ENCODE measurements at places on chromosomes 12 and 14.
A peak's percentile ranks its signal among the peaks of the same experiment; 100 is the strongest.

GRCh38 chr14:36442824-36443241 lies 77.2 kb downstream of the NKX2-1 start:
- no peak for DNase-seq

DNA sequence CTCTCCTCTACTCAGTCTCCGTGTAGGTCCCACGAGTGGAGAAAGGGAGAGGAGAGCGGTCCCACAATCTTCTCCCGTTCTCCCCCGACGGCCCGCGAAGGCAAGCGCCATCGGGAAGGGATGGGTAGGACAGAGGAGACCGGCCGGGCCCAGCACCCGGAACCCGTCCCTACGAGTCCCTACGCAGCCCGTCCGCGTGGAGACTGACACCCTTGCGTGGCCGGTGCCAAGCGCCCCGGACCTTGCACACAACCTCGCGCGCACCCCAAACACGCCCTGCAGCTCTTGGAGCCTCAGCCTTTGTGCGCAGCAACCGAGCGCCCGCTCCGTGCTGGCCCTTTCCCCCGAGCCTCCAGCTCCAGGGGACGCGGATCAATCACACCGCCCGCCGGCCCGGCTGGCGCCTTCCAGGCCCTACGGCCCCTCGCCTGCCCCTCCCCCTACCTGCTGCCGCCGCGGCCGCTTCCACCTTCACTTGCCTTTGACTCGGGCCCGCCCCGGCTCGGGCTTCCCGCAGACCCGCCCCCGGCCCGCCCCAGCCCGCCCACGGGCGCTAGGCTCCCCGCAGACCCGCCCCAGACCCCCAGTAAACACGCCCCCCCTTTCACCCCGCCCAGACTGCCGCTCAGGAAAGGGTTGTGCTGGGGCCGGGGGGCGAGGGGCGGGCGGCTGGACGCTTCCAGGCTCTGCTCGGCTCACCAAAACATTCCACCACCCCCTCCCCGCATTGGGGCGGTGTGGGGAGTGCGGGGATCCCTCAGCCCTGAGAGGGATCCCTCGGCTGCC lies at the start of gene NDRG2:
TSS of gene NDRG2 (minus strand) at position 477 of the 786 bp plus-strand sequence. CDS start 1,746 bp downstream, outside the sequence.
- peak; percentile 14 for DNase-seq

DNA sequence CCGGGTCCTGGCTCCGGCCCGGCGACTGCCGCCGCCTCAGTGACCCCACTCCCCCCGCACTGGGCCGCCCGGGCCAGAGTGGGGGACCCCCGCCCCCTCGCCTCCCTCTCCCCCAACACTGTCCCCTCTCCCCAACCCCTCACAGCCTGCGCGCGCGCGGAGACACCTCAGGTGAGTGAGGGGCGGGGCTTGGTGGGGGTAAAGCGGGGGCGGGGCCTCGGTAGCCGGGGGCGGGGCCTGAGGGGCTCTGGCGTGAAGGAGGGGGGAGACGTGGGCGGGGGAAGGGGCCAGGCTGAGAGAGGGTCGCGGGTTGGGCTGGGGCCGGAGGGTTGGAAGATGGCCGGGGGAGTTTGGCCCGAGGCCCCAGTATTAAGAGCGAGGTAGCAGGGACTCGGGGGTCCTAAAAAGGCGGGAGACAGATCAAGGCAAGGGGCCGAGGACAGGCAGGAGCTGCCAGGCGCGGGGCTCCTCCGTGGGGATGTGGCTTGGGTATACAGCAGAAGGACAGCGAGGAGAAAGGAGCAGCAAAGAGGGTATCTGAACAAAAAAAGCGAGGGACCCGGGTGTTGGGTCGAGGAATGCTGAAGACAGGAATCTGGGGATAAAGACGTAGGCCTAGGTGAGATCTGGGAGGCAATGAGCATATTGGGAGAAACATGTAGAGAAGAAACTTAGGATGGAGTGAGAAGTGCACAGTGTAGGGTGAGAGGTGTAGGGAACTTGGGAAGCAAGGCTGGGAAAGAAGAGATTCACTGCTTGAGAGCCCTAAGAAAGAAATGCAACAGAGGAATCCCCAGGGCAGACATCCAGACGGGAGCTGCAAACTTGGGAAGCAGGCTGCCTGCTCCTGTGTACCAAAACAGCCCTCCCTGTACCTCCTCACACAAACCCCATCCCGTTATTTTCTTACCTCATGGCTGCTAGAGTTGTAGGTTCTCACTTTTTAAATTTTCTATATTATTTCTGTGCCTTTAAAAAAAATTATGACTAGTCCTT lies 10.8 kb downstream of the SUOX start:
- peak; percentile 61 for DNase-seq

- no peak for DNase-seq
These were observed 20.9 kb downstream of the ISCA2 start for GRCh38 chr14:74514471-74514941.

GRCh38 chr14:42965512-42965911 lies 1358.8 kb downstream of the LRFN5 start:
- DNase-seq, result no peak

GRCh38 chr12:43098766-43099550 lies 453.0 kb downstream of the ADAMTS20 start:
- no peak for DNase-seq

GRCh38 chr14:70879448-70879847 lies 27.8 kb upstream of the PCNX1 start:
- DNase-seq, result no peak

DNA sequence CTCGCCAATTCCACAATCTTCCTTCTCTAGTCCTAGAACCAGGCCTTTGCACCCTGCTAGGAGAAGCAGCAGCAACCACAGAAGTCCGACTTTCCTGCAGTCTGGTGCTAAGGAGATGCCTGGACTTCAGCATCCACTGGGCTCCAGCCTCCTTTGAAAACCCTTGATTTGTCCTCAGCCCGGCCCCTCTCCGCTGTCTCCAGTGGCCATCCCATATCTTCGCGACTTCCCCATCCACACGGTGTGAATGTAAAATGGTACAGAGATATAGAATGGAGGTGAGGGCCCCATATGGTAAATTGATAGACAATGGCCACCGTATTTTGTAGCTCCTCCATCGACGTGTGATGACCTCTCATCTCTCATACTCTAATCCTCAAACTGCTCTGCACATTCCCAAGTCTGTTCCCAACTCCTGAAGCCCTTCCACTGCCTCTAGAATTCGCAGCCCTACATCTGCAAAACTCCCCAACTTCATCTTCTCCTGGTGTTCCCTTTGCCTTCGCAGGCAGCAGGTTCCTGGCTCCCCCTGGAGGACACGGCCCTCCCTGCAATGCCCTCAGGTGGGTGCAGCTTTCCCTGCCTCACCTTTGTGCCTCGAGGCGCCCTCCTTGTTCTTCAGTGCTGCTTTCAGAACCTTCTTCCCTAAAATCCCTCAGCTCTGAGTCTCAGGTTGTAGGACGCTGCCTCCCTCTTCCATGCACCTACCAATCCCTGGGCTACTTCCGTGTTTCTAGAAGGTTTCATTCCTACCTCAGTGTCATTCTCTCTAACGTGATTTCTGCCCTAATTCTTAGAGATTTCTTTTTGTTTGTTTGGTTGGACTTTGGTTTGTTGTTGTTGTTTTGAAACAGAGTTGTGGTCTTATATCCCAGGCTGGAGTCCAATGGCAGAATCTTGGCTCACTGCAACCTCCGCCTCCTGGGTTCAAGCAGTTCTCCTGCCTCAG lies 36.7 kb downstream of the TMBIM6 start:
- peak; percentile 85 for DNase-seq

- DNase-seq, result peak; percentile 92
These were observed at the start of gene SLC48A1 for GRCh38 chr12:47773062-47773857. Gene SLC48A1 (plus strand): TSS chr12:47773238. CDS start chr12:47773305, 67 bp downstream.

DNA sequence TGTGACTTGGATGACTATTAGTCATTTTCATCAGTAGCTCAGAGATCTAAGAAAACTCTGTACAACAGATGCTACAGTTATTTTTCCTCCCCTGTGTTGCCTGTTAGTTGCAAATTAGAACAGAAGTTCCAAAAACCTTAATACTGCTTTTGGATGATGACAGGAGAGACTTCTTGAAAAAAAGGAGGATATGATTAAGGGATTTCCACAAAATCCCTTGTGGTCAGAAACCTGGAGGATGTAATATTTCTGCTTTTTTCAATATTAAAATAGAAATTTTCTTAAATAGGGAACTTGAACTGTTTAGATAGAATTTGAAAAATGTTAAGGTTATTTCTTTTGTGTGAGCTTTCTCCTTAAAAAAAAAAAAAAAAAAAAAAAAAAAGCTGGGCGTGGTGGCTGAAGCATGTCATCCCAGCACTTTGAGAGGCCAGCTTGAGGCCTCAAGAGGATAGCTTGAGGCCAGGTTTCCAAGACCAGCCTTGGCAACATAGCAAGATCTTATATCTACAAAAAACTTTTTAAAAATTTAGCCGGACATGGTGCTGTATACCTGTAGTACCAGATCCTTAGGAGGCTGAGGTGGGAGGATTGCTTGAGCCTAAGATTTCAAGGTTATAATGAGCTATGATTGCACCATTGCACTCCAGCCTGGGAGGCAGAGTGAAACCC lies 14.1 kb downstream of the CMAS start:
- DNase-seq, result no peak

- no peak for DNase-seq
These were observed 372.1 kb downstream of the ALG10 start for GRCh38 chr12:34394211-34395055.

- DNase-seq, result no peak
These were observed 96.4 kb downstream of the EFCAB11 start for GRCh38 chr14:89858089-89858488.

GRCh38 chr12:86389949-86390348 lies 133.8 kb upstream of the MGAT4C start:
- no peak for DNase-seq

GRCh38 chr12:87779016-87779415 lies 250.2 kb downstream of the C12orf50 start:
- DNase-seq, result peak; percentile 87

- peak; percentile 87 for DNase-seq
These were observed 104.5 kb upstream of the MED13L start for GRCh38 chr12:116381744-116382685.

DNA sequence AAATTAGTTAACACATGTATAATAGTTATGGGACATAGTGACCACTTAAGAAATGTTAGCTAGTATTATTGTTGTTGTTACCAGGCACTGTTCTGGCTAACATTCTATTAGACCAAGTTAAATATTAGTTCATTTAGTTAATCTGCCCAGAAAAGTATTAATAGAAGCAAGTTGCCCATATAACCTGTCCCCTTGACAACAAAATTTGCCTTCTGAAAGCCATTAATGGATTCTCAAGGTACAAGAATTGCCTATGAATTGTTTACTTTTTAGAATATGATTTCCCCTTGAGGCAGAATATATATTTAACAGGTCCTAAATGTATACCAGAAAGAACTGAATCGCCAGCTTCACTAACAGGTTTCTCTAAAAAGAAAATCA lies 167.3 kb upstream of the TMCC3 start:
- DNase-seq, result no peak

DNA sequence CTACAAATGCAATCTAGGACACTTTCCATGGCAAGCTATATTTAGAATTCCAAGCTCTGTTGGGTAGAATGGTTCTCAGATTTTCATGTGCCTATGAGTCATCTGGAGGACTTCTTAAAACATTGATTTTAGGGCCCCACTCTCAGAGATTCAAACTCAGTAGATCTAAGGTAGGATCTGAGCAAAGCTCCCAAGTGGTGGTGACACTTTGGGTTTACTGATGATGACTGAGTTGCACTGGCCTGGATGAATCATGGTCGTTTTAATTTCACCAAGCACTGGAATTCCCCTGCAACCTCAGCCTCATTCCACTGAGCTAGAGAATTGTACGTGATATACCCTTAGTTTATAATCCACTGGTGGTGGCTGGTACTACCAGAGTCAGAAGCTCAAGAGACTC lies 86.5 kb downstream of the PPM1H start:
- peak; percentile 82 for DNase-seq

DNA sequence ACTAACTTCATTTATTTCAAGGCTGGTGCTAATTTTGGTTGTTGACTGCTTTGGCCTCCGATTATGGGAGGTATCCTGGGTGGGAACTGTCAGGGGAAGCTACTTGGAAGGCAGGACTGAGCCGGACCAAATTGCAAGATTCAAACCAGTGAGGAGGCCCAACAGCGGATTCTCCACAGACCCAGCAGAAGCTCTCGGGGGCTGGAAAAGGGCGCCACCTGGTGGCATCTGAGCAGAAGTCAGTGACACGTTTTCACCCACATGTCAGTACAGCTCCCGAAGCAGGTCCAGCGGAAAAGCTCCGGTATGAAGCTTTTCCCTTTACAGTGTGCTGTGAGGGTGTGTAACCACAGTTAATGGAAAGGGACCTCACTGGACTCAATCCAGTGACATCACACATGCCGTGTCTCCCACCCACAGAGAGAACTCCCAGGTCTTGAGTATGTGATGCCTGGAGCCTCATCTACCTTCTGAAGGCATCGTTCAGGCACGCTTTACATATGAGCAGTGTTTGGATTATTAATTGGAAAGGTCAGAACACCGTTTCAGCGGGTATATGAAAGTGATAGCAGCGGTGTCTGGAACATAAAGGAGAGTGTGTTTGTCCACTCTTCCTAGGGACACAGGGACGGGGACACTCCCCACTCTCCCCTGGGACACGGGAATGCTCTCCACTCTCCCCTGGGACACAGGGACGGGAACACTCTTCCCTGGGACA lies 3.6 kb upstream of the P2RX2 start:
- peak; percentile 80 for DNase-seq

DNA sequence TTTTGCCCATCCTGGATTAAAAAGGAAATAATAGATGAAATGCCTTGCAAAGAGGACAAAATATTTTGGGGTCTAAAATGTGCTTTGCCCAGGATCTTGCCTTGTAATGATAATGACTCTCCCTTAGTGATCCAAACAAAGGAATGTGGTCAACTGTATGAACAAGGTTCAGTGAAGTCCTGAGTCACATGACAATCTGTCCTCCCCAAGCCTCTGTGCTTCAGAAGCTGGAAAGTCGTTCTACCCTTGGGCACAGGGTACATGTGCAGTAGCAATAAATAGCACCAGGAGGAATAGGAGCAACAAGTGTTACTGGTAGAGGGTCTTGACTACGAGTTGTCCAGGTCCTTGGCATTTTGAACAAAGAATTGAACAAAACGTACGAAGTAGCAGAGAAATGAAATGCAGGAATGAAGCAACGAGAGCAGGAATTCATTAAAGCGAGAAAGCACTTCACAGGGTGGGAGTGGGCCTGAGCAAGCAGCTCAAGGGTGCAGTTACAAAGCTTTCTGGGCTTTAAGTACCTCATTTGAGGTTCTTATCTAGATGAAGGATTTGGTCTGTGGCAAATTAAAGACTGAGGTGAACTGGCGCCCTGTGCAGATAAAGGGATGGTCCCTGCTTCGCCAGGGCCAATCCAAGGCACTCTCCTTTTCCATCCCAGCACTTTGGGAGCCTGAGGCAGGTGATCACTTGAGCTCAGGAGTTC lies 65.8 kb downstream of the RESF1 start:
- DNase-seq, result no peak

DNA sequence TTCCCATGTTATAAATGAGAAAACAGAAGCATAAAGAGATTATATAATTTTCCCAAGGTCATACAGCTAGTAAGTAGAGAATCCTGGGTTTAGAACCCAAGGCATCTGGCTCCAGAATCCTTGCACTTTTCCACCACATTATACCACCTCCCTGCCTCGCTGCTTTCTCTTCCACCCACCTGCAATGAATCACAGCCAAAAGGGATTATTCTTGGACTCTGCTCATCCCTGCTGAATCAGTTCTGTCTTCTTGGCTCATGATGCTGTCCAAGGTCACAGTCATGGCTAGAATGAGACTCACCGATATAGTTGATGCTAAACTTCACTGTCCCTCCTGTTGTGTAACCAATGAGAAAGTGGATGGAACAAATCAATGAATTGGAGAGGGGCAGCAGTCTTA lies 356.6 kb downstream of the FUT8 start:
- no peak for DNase-seq

Data from A549 (cell line).